ENCODE measurements at places on chromosomes 3 and 15.
A peak's percentile ranks its signal among the peaks of the same experiment; 100 is the strongest.

DNA sequence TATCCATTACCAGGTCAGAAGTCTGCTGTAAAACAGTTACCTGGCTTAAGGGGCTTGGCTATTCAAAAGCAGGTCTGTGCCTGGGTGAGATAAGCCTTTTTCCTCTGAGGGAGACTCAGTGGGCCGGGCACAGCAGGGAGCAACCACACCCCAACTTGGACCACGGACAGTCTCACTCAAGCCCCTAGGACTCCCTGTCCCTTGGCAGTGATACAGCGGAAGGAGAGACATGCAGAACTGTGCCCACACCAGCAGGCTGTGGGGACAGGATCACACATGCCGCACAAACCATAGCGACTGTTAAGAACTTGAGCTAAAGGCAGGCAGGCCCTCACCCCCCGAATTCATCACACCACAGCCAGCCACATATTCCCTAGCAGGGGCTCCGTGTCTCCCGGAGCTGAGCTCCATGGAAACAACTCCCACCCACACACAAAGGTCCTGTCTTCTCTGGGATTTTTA, 2.8 kb upstream of the GP5 start:
- H3K27me3 ChIP-seq: peaks cover 28% of the 10 kb centered on the region
- peaks cover 32% of the 10 kb centered on the region for H3K4me1 ChIP-seq
- H3K36me3 ChIP-seq: peaks cover 4% of the 10 kb centered on the region
- no peak for DNase-seq
- no peak overlapping the region for H3K4me3 ChIP-seq

DNA sequence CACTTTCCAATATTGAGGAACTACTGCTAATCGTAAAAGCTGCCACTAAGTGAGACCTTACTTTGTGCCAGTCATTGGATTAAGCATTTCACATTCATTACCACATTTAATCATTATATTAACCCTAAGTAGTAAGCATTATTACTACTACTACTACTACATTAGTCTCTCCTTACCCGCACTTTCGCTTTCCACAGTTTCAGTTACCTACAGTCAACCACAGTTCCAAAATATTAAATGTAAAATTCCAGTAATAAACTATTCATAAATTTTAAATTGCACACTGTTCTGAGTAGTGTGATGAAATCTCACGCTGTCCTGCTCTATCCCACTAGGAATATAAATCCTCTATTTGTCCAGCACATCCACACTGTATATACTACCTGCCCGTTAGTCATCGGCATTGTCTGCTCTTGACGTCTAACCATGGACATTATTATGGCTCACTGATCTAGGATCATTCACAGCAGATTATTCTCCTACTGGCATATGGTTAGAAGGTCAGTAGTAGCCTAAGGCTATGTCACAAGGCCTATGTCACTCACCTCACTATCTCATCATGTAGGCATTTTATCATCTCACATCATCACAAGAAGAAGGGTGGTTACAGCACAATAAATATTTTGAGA, 121.1 kb downstream of the GSK3B start:
- DNase-seq: no peak
- peaks cover 17% of the 10 kb centered on the region for H3K36me3 ChIP-seq
- H3K27ac ChIP-seq: no peak overlapping the region
- H3K4me3 ChIP-seq: no peak overlapping the region
- no peaks in the 10 kb centered on the region for H3K27me3 ChIP-seq

DNA sequence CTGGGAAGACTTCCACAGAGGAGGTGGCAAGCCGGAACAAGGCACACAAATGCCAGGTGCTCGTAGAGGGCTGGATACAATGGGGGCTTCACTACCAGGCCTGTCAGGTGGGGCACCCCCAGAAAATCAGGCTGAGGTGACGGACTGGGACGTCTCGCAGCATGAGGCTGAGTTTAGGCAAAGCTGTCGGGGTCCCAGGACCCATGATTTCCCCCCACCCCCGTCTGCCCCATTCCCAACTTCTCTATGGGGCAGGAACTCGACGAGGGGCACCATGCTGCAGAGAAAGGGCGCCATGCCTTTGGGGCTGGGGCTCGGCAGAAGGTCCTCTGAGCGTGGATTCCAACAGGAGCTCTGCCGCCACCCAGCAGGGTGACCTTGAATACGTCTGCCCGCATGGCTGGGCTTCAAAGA, 65.7 kb upstream of the HES1 start:
- H3K36me3 ChIP-seq: peaks cover 5% of the 10 kb centered on the region
- DNase-seq: no peak
- H3K27me3 ChIP-seq: peaks cover 80% of the 10 kb centered on the region

DNA sequence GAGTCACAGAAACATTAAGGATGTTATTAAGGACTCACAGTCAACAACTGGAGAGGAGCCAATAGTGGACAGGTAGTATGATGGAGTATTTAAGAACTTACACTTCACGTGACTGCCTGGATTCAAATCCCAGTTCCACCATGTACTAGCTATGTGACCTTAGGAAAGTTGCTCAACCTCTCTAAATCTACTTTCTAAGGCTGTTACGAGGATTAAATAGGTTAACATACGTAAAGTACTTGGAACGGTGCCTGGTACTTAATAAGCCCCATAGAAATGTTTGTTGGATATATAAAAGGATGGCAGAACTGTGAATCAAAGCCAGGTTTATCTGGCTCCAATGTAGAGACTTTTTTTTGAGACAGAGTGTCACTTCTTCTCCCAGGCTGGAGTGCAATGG, 24.4 kb downstream of the THRB start:
- no peak overlapping the region for H3K27ac ChIP-seq
- no peaks in the 10 kb centered on the region for H3K36me3 ChIP-seq
- no peak for DNase-seq

DNA sequence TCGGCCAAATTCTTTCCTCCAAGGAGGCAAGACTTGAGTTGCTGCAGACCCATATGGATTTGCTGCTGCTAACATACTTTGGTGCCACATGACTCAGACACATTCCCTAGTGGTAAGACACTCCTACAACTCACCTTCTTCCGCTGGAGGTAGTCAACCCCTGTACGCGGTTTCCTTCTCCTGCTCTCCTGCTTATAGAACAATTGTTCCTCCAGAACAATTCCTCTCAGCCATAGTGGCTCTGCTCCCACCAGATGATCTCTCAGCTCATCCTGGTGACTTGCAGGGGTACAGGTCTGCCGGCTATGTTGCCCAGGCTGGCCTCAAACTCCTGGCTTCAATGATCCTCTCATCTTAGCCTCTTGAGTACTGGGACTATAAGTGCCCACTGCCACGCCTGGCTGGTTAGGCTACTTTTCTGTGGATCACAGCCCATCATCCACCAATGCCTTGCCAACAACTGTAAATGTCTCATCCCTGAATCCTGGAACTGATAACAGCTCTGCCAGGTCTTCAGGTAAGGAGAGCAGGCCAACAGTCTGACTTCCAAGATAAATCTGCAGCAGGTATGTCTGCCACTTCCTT, 2.4 kb upstream of the CXCR6 start:
- H3K27me3 ChIP-seq: no peaks in the 10 kb centered on the region
- H3K4me3 ChIP-seq: no peak overlapping the region
- no peak for DNase-seq
- peaks cover 49% of the 10 kb centered on the region for H3K36me3 ChIP-seq

DNA sequence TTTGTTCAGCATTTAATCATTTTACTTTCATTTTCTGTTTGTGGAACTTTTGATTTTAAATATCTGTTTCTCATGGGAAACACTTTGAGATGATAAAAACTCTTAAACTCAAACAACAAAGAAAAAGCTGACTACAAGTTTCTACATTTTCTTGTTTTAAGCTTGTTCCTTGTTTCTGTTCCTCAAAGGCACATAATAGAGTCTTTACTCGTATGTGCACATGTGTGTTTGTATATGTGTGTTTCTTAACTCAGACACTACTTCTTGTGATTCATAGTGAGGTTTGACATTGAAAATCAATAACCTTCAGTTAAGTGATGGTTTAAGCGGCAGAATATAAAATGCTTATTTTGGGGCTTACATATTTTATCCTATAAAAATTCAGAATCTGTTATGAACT, 786.7 kb upstream of the EPHA6 start:
- DNase-seq: no peak
- H3K4me3 ChIP-seq: no peak overlapping the region
- H3K4me1 ChIP-seq: no peaks in the 10 kb centered on the region
- no peaks in the 10 kb centered on the region for H3K36me3 ChIP-seq

DNA sequence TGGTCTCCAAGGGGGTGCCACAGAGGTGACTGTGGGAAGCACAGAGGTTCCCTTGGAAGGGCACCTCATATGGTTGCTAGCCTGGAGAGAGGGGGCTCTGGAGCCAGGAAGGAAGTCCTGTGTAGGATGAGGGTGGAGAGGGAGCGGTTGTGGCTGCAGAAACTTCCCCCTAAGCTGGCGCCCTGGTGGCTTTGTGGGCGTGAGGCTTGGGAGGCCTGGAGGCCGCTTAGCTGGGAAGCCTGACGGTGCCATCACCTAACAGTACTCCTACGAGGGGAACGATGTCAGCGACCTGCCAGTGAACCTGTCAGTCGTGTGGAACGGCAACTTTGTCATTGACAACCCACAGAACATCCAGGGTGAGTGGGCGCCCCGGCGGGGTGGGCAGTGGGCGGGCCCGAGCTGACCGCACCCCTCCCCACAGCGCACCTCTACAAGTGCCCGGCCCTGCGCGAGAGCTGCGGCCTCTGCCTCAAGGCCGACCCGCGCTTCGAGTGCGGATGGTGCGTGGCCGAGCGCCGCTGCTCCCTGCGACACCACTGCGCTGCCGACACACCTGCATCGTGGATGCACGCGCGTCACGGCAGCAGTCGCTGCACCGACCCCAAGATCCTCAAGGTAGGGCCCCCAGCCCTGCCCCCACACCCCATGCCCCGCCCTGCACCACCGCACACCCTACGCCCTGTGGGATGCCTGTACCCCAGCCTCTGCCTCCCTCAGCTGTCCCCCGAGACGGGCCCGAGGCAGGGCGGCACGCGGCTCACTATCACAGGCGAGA, 31.0 kb downstream of the PLXNA1 start:
- no peak overlapping the region for H3K4me3 ChIP-seq
- H3K4me1 ChIP-seq: peaks cover 3% of the 10 kb centered on the region
- no peaks in the 10 kb centered on the region for H3K36me3 ChIP-seq
- H3K27ac ChIP-seq: no peak overlapping the region
- DNase-seq: no peak
- H3K27me3 ChIP-seq: no peaks in the 10 kb centered on the region

DNA sequence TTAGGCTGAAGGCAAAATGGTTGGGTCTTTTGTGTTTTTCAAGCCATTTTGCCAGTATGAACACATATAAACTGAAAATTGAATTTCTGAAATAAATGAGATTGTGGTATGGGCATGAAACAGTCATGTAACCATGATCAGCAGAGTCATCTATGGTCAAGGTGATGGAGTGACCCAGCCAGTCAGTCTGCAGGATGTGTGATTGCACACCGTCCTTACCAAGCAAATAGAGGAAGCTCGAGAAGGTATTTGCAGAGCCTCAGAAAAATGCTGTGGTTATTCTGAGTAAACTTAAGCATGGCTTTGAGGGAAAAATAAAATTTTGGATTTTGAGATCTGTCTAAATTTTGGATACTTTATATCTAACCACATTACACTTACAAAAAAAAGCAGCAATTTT, 95.9 kb upstream of the RNF7 start:
- peaks cover 4% of the 10 kb centered on the region for H3K4me1 ChIP-seq
- H3K27me3 ChIP-seq: no peaks in the 10 kb centered on the region
- no peak overlapping the region for H3K27ac ChIP-seq
- no peak overlapping the region for H3K4me3 ChIP-seq
- no peak for DNase-seq
- no peaks in the 10 kb centered on the region for H3K36me3 ChIP-seq

DNA sequence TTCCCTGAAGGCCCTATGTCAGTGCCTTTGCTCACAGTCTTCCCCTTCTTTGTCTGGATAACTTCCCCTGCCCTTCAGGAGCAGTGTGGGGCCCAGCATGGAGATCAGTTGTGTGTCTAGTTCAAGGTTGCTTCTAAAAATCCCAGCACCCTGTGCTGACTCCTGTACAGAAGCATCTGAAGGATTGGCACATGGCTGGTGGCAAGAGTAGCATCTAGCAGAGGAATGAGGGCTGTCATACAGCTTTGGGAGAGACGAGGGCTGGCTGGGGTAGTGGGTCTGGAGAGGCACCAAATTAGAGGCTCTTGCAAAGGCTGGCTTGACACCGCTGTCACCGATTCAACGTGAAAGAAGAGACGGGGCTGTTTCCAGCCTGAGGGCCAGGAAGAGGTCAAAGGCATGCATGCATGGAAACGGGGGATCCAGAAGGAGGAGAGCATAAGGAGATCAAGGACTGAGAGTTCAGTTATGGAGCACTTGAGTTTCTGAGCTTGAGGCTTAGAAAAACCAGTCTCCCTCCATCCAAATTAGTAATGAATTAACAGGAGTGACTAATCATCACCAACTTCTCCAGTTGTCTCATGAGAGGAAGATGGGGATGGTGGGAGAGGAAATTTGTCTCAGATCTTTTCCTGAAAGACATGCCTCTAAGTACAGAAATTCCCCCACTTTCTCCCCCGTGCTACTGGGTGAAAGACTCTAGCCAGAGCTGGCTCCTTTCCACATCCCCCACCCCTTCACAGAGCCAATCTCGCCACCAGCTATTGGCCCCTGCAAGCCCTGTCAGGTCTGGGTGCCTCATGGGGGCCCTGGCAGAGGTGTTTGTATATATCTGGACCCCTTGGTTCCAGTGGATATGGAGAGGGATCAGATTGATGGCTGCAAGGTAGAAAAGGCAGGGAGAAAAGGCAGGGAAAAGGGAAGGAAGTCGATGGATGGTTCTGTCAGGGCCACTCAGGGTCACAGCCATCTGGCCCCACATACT, 45.9 kb downstream of the SLCO2A1 start:
- no peaks in the 10 kb centered on the region for H3K4me1 ChIP-seq
- H3K27ac ChIP-seq: no peak overlapping the region
- no peak for DNase-seq
- peaks cover 25% of the 10 kb centered on the region for H3K27me3 ChIP-seq

- peak overlapping the region; percentile 80 for H3K27ac ChIP-seq
- H3K36me3 ChIP-seq: peaks cover 34% of the 10 kb centered on the region
- DNase-seq: no peak
- no peak overlapping the region for H3K4me3 ChIP-seq
Measured at GRCh38 chr3:182911782-182912111, 68.6 kb downstream of the DCUN1D1 start.

DNA sequence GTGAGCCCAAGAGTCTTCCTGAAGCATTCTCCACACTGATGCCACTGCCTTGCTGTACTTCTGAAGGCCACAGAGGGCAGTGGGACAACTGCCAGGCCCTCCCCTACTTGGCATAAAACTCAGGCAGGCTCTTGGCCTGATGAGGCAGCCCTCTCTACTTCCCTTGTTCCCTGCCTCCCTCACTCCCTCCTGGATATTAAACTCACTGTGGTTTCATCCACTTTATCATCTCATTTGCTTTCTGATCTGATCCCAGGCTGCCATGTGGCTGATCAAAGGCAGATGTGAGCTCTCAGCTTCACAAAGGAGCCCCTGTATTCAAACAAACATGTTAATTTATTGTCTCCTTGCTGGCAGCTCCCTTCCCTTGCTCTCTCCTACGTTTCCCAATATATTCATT, 533.5 kb downstream of the IGSF11 start:
- no peak overlapping the region for H3K27ac ChIP-seq
- H3K36me3 ChIP-seq: no peaks in the 10 kb centered on the region
- no peak overlapping the region for H3K4me3 ChIP-seq
- no peaks in the 10 kb centered on the region for H3K4me1 ChIP-seq
